Central memory CD4-positive, alpha-beta T cell (primary cell): ENCODE measurements at places on chromosomes 1 and 21.

DNA sequence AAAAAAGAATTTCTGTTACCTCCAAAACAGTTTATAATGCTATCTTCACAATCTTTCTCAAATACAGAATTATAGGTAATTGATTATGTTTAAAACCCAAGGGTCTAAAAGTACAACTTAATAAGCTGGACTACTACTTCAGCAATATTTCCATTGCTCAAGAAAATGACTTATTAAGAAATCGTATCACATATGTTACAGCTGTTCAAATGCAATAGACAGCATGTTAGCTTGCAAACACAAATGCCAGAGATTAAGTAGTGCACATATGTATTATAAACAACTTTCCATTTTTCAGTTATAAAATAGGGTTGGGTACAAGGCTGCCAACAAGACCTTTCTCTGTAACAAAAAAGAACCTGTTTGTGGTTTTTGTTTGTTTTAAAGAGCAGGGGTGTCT, 211.0 kb upstream of the DMRTA2 start:
- DNase-seq, result no peak

DNA sequence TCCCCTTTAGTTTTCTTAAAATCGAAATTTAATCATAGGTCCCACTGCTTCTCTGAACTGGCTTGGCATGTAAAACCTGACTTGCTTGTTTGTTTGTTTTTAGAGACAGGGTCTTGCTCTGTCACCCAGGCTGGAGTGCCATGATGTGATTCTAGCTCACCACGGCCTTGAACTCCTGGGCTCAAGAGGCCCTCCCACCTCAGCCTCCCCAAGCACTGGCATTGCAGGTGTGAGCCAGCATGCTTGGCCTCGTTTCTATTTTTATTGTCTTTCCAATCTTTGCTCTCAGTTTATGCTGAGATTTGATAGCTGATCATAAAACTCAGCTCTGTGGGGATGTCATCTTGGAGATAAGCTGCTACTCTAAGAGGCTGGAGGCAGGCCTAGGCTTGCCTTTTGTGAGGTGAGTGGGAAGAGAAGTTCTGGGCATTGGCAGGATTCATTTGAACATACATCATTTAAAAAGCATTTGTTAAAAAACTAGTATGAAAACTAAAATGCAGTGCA, 51.5 kb upstream of the GCLM start:
- no peak for DNase-seq

DNA sequence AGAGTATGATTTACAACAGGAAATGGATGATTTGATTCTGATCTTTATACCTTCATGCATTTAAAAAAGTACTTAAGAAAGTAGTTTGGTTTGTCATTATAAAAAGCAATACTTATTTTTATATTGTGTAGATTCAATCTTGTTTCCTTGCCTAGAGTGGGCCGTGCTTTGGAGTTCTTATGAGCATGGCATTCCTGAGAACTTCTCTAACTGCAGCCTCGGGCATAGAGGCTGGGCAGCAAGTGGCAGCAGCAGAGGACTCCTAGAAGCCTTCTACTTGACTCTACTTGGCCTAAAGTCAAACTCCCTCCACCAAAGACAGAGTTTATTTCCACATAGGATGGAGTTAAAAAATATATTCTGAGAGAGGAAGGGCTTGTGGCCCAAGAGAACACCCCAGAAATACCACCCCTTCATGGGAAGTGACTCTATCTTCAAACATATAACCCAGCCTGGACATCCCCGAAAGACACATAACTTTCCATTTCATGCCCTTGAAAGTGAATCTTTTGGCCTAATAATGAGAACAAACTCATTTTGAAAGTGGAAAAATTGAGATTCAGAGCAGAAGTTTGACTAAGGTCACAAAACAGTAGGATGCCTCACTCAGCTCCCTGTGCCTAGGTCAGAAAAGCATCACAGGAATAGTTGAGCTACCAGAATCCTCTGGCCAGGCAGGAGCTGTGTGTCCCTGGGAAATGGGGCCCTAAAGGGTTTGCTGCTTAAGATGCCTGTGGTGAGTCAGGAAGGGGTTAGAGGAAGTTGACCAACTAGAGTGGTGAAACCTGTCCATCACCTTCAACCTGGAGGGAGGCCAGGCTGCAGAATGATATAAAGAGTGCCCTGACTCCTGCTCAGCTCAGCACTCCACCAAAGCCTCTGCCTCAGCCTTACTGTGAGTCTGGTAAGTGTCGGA, at the start of gene IVL:
TSS of gene IVL (plus strand) at position 861 of the 916 bp plus-strand sequence. CDS start 1,252 bp downstream, outside the sequence.
- DNase-seq, result no peak

GRCh38 chr1:234610061-234610665, at the start of gene IRF2BP2:
TSS of gene IRF2BP2 (minus strand) at chr1:234610178. CDS start at chr1:234609494, 684 bp downstream.
- peak; percentile 86 for DNase-seq

- DNase-seq, result peak; percentile 61
Measured at GRCh38 chr1:205335692-205336091, 14.1 kb upstream of the NUAK2 start.

DNA sequence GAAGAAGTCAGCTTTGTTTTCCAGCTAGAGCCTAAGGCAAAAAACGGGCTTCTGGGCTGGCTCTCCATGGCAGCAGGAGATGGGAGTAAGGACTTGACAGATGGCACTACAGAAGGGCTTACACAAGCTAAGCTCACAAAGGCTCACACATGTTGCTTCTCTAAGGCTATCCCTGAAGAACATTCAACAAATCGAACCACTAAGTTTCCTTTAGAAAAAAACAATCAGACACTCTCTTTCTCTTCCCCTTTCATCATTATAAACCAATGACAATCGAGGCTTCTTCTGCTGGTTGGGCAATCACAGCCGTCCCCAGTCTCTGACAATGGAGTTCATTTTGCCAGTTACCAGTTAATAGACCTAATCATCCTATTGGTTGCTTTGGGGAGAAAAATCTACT, 40.5 kb downstream of the TRIT1 start:
- DNase-seq, result no peak

DNA sequence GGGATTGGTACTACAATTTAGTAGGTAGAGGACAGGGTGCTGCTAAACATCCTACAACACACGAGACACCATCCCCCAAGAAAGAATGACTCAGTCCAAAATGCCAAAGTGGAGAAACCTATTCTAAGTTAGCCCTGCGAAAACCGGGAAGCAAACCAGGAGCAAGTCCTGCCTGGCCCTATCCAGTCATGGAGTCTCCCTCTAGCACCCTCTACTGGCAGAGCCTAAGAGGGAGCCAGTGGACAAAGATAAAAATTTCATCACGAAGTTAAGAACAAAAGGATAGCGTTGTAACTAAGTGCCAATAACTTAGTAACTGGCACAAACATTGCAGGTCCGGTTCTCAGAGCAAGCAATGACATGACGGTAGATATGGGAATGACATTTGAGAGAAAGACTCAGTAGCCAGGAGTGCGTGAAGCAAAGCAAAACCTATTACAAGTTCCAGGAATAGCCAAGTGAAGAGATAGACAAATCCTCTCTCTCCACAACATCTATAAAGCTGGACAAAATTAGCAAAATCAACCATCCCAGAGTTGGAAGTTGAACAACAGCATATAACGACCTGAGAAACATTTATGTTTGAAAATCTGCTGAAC, 383.5 kb downstream of the OMA1 start:
- no peak for DNase-seq
